ENCODE measurements at places on chromosomes 1 and 21.
A peak's percentile ranks its signal among the peaks of the same experiment; 100 is the strongest.

GRCh38 chr1:29825274-29825940, 589.1 kb downstream of the PTPRU start:
- no peak for DNase-seq

DNA sequence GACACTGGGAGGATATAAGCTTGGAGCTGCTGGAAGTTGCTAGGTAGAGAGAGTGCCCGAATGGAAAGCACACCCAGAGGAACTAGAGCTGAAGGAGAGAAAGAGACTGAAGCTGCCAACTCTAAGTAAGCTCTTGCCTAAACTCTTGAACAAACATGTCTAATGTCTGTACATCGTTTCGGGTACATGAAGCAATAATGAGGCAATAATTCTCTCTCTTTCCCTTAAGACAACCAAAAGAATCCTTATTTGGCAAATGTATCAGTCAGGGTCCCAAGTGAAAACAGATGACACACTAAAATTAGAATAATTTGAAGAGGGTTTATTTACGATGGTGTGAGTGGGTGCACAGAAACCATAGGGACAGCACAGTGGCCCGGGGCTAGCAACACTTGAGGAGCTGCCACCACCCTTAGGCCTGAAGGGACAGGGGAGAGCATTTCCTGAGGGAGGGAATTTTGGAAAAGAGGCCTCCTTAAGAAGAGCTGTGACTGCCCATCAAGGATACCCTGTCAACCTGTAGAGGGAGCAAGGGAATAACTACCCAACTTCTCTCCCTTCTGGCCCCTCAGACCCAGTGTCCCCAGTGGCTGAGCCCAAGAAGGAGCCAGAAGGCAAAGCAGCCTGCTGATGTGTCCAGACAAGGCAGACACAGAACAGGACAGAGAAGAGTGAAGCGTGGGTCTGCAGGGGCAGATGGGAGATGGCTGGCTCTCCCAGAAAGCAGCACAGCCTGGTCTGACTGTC, 36.1 kb upstream of the KHDRBS1 start:
- DNase-seq = peak; percentile 85

DNA sequence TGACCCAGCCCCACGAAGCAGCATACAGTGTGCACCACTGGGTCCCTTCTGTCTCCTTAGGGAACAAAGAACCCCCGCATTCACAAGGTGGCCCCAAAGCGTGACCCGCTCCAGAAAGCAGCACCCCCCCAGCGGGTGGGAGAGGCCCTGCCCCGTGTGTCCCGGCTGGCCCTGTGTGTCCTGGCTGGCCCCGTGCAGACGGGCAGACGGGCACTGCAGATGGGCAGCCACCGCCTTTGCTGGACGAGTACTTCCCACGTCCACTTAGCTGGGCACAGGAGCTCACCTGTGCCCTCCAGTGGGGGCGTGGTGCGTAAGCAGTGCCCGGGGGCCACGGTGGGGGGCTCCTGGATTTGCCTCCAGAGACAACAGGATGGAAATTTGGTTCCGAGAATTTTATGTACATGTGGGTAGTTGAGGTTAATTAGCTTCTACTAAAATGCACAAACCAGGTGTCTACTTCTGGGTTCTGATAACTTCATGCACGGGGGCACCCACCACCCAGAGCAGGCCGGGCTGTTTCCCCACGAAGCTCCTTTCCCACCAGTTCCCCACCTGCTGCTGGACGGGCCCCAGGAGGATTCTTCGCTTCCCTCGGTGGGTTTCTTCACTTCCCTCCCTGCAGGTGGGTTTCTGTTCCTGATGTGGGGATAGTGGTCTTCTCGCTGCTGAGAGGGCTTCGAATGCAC, 33.2 kb upstream of the SLC19A1 start:
- no peak for DNase-seq

GRCh38 chr1:11858968-11859871, 475 bp upstream of the NPPB start:
- peak; percentile 62 for DNase-seq

DNA sequence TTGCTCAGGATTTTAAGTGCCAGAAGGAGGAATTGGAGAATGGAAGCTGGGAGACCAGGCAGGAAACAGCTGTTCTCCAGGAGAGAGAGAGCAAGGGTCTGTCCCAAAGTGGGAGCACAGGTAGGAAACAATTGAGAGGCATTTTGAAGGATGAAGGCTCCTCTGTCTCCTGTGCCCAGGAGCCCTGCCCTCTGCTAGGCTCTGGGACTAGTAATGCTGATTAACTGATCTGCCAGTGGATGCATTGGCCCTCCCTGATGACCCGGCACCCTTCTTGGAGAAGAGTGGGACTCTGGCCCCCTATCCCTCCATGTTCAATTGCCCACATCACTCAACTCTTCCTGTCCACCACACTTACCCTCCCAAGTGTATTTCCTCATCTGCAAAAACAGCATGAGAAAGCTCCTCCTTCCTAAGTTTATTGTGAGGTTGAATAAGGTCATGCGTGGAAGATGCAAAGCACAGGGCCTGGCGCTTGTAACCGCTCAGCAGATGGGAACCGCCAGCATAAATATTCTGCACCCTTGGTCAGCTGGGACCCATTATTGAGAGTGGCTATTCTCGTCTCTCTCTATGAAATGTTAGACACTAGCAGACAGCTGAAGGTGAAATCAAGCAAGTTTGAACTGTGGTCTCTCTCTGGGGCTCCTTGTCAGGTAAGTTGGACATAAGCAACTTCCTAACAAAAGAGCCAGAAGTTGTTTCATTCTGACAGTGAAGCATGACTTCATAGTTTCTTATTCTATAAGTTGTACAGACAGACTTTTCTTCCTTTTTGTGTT, 63.0 kb upstream of the ANGPTL1 start:
- no peak for DNase-seq

DNA sequence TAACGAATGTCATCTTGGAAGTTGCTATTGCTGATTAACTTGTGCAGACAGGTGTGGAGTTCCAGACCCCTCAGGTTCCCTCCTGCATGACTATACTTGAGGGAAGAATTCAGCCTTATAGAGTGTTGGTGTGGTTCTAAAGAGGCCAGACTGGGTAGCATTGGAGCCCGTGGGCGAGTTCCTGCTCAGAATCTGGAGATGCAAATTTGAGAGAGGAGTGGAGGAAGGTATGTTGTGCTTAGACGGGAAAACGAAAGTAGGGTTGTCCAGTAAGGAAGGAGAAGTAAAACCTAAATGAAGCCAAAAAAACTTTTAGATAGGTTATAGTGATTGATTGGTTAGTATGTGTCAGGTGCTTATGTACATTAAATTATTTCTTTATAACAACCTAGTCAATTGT, 79.2 kb downstream of the ZNF326 start:
- DNase-seq = no peak

DNA sequence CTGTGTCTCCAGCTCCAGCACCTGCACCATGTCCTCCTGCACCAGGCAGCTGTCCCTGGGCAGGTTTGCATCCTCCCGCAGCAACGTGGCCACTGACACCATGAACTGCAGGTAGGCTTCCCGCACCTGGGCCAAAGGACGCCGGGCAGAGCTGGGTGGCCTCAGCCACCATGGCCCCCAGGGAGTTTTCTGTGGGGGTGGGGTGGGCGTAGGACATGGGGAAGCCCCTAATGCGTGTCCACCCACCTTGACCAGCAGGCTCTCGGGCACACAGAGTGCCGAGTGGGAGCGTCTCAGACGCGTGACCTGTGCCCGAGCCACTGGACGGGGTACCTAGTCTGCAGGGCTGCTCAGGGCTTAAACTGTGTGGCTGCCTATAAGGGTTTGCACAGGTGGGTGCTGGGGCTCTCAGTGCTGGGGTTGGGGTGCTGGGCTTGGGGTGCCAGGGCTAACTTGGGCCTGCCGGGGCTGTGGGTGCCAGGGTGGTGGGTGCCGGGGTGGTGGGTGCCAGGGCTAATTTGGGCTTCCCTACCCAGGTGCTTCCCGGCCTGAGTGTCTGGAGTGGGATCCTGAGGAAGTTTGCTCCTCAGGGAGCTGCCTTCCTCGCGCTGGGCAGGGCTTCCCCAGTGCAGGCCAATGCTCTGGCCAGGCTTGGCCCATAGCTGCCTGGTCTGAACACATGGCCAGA, 17.7 kb downstream of the PRXL2B start:
- no peak for DNase-seq

- peak; percentile 17 for DNase-seq
These were observed 524 bp downstream of the COPA start for GRCh38 chr1:160342526-160342925.

DNA sequence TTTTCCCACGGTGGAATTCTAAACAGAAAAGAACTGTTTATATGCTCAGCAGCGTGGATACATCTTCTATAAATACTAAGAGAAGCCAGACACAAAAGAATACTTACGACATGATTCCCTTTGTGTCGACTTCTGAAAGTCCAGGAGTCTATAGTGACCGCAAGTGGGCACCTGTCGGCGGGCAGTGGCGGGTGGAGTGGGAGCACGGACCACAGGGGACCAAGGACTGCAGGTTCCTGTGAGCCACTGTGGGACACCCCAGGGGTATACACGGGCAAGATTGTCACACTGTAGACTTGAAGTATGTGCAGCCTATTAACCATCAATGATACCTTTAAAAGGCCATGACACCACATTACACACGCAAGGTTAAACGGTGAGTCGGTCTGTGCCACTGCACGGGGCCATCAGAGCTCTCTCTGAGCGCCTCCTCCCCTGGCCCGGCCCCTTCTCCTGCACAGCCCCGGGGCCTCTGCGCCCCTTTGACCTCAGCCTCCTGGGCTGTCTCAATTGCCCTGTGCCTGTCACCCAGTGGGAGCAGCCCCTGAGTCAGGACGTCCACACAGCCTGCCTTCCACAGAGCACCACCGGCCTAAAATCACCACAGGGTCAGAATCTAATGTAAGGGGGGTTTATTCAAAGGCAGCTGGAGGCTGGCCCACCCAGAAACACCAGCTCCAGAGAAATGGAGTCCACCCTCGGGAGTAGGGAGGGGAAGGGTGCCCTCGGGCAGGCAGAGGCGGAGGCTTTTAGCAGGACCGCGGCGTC, 90.0 kb upstream of the COL6A1 start:
- DNase-seq = no peak

GRCh38 chr1:219177940-219178339, 4.3 kb downstream of the LYPLAL1 start:
- DNase-seq = no peak

DNA sequence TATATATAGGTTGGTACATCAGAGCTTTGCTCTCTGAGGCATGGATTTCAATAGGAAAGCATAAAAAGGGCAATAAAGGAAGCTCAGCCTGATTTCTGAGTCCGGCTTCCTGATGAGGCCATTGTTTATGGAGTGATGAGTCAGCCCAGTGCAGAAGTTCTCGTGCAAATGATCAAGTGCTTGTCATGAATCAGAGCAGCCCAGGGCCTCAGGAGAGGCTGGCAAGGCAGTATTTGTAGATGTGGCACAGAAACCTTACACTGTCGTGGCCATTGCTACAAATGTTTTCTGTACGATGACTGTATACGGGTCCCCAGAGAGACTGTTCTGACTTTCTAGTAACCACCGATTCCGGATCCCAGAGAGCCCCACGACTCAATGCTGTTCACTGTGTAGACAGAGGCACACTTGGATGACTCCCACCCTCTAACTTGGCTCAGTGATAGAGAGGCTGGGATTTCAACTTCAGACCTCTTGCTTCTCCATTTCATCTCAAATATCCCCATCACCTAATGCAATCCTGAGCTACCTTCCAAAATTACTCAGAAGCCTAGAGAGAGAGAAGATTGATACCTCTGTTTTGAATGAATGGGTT, 26.8 kb downstream of the UMODL1 start:
- peak; percentile 97 for DNase-seq

GRCh38 chr1:162631546-162632191, 595 bp upstream of the DDR2 start:
- peak; percentile 84 for DNase-seq

- DNase-seq = no peak
These were observed 759.8 kb downstream of the ADGRL2 start for GRCh38 chr1:82560566-82560965.

- no peak for DNase-seq
These were observed 83.3 kb downstream of the FBXO2 start for GRCh38 chr1:11570821-11571380.

Data from fibroblast of the aortic adventitia (primary cell).